ENCODE measurements at places on chromosomes 16 and 17.
A peak's percentile ranks its signal among the peaks of the same experiment; 100 is the strongest.

GRCh38 chr17:48910370-48910769 lies 2.2 kb downstream of the UBE2Z start:
- no peak for DNase-seq

- DNase-seq, result no peak
Observed at GRCh38 chr17:35257208-35257659, 14.4 kb downstream of the SLFN5 start.

GRCh38 chr16:50021544-50021943 lies 3.5 kb upstream of the CNEP1R1 start:
- DNase-seq, result peak; percentile 50

GRCh38 chr17:70454377-70454776 lies 285.0 kb downstream of the KCNJ2 start:
- no peak for DNase-seq

DNA sequence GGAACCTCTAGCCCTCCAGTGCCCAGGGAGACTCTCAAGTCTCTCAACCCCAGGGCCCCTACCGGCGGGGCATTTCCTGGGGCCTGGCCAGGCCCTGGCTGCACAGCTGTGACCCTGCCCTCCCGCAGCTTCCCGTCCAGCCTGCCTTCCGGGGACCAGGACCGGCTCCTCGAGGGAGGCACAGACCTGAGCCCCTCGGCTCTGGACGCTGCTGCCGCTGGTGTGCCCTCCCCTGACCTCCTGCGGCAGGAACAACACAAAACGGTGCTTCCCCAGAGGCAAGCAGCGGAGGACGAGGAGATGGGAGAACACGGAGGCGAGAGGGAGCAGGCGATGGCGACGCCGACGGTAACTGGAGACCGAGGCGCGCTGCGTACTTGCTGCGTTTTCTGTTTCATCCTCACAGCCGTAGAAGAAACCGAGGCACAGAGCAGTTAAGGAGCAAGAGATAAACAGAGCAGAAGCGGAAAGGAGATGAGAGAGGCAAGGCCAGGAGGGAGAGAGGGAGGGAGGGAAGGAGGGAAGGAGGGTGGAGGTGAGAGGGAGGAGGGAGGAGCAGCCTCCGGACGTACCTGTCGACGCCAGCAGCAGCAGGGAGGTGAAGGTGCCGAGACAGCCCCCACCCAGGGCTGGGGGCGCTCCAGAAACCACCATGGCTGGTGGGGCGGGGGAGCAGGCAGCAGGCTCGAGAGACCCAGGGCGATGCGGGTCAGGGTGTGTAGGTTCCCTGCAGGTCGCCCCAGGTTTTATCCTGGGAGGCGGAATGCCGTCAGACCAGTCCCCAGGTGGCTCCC lies at the start of gene PRSS22:
Gene PRSS22 (minus strand): TSS at position 720 of the 794 bp plus-strand sequence. CDS start 66 bp downstream, at position 654.
- no peak for DNase-seq

DNA sequence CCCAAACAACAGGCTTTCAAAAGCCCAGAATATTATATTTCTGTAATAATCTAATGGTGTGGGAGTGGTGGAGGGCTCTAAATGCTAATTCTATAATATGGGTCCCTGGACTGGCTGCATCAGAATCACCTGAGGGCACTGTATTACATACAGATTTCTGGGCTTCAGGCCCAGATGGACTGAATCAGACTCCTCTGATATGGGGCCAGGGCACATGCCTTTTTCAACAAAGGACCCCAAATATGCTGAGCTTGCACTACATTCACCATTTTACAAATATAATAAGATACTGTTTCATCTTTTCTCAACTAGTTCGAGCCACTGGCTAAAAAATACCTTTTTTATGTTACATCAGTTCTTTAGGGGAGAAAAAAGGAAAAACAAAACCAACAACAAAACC lies 309.7 kb downstream of the MAP2K6 start:
- no peak for DNase-seq

GRCh38 chr17:7580604-7581575 lies 1.5 kb downstream of the CD68 start:
- DNase-seq, result no peak

- no peak for DNase-seq
Observed at GRCh38 chr17:75615301-75615700, 17.9 kb upstream of the SMIM5 start.

GRCh38 chr16:2213817-2214718 lies 572 bp downstream of the PGP start:
- DNase-seq, result peak; percentile 51

DNA sequence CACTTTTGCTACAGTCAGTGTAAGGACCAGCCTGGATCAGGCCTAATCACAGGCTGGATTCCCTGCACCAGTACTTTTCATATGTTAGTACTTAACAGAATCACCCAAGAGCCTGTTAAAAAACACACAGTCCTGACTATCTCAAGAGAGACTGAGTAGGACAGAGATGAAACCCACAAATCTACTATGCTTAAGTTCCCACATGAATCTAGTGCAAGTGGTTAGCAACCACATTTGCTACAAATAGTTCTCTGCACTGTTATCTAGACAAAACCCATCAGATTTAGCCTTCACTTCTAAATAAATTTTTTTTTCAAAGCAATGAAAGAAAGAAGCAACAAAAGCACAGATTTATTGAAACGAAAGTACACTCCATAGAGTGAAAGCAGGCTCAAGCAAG lies 38.9 kb downstream of the SSH2 start:
- no peak for DNase-seq

DNA sequence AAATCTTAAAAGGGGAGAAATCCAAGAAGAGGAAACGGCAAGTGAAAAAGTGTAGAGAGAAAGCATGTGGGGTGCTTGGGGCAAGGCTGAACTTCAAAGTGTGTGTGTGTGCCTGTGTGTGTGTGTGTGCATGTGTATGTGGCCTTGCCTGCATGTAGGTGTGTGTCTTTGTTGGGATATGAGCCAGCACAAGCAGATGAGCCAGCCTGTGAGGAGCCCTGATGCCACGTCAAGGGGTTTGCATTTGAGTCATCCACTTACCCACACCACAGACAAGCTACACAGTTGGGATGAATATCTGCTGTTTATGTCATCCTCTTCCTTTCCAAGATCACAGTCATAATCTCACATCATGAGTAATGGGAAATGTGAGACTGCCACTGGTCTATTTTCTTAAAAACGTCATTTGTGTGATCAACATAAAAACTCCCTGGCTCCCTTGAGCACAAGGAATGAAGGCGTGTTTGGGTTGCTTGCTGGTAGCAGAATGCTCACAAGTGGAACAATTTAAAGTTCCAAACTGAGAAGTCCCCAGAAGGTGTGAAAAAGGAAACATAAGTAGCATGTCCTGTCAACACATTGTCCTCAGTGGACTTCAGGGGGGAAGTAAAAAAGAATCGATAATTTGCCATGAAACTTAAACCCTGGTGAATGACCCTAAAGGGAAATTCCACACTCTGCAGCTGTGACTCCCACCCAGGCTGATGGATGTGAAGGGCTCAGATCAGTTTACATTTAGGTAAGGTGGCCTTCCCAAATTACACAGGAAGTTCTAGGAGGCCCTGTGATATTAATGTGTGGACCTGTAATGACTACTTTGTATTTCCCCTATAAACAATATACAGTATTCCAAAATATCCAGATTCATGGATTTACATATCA lies 14.7 kb downstream of the KCTD19 start:
- no peak for DNase-seq

DNA sequence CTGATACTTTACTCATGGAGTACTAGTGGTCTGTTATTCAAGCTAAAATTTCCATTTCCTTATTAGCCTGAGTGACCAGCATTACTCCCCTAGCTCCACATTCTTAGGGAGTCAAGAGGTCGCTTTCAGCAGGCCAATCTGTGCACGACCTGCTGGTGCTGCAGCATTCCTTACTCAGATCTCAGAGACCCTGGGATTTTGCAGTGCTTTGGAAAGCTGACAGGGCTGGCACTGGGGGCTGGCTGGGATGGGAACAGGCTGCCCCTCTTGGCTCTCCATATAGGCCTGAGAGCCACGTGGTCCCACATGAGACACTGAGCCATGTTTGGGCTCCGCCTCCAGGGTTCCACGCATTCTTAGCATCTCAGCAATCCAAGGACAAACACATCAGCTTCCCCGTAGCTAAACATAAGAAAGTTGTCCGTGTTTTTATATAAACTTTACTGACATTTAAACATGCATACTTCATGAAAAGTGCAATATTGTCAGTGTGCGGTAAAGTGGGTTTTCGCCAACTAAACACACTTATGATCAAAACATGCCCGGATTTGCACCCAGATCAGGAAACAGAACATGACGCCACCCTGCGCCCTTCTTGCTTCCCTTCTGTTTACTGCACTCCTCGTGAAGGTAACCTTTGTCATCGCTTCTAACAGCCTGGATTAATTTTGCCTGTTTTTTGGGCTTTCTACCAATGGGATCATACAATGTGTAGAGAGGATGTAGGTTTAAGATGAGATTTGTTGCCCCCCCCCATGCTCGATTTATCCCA lies 254.5 kb upstream of the CACNG5 start:
- DNase-seq, result no peak

GRCh38 chr17:45368651-45369050 lies 51.8 kb upstream of the MAP3K14 start:
- no peak for DNase-seq

- no peak for DNase-seq
Observed at GRCh38 chr17:41107941-41108450, 2.8 kb downstream of the KRTAP4-9 start.

DNA sequence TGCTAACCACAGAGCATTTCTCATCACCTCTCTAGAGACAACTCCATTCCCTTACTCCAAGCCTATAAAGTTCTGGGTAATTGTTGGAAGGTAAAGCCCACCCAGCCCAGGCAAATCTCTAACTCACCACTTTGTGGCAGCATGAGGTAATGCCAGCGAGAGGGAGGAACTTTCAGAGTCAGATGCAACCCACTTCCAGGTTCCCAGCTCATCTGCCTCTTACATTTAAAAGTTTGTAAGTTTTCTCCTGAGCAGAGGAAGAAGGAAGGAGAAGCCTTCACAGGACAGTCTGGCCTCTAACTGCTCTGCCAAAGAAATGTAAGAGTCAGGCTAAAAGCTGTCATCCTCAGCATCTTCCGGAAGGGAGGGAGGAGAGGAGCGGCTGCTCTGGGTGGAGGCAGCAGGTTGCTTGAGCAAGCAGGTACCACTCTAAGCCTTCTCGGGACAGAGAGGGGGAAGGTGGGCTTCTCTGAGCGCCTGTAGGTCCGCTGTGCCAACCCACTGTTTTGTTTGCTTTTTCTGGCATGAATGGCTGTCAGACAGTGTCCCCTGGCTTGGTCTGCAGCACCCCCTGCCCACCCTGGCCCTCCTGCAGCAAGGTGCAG lies 1.0 kb downstream of the ZNF319 start:
- peak; percentile 82 for DNase-seq

- DNase-seq, result no peak
Observed at GRCh38 chr17:15782866-15783265, 50.8 kb downstream of the TBC1D26 start.

- no peak for DNase-seq
Observed at GRCh38 chr17:10337976-10338375, 34.8 kb downstream of the MYH13 start.

- no peak for DNase-seq
Observed at GRCh38 chr17:33138627-33139026, 147.0 kb downstream of the SPACA3 start.

GRCh38 chr17:53141731-53142130 lies 681.0 kb upstream of the KIF2B start:
- no peak for DNase-seq

- peak; percentile 47 for DNase-seq
Observed at GRCh38 chr16:24075931-24076716, 180.0 kb upstream of the CACNG3 start.

DNA sequence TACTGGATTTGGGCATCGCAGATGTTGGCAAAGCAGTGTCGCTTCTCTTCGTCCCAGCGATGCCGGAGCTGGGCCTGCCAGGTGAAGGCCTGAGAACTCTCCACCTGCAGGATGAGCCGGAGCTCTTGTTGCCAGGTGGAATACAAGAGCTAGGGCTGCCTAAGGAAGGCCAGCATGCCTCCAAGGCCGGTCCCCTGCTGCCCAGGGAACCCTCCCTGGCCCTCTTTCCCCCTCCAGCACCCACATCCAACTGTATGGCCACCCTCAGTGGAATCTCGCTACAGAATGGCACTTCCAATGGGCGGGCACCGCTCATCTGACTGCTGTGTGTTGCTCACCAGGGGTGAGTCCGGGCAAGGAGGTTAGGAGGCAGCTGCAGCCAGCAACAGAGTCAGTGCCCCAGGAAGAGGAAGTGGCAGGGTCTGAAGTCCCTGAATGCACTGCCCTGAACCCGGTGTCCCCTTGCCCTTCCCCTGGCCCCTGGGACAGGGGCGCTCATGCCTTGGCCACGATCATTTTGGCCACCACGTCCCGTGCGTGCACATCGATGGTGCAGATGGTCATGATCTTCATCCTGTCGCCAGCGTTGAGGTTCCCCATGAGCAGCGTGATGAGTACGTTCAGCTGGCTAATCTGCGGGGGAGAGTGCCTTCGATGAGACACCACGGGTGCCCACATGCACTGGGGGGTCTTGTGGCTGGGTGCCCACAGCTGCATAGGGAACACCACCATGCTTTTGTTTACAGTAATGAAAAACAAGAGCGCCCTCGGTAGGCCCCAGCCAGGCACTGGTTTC lies 75.8 kb downstream of the DNAH17 start:
- DNase-seq, result peak; percentile 37

GRCh38 chr16:73544826-73545225 lies 496.9 kb upstream of the ZFHX3 start:
- DNase-seq, result no peak

DNA sequence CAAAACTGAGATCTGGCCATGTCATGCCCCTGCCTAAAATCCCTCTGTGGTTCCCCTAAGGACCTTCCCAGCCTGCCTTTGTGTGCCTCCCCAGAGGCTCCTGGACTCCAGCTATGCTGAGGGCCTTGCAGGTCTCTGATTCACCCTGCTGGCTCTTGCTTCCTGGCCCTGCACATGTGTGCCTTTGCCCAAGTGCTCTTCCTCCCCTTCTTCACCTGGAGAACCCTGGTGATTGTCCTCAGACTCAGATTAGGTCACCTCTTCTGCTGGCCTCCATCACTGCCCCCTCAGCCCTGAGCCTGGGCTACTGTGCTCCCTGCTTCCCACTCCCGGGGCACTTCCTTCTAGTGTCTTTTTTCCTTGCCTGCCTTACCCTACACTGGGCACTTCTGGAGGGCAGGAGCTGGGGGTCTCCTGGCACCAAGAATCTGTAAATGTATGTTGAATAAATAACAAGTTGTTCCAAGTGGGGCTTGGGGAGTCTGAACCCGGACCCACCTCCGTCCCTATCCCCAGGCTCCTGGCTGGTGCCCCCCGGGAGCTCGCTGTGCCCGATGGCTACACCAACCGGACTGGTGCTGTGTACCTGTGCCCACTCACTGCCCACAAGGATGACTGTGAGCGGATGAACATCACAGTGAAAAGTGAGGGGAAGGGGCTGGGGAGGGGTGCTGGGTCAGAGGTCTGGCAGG lies 7.8 kb downstream of the ITGA3 start:
- no peak for DNase-seq

DNA sequence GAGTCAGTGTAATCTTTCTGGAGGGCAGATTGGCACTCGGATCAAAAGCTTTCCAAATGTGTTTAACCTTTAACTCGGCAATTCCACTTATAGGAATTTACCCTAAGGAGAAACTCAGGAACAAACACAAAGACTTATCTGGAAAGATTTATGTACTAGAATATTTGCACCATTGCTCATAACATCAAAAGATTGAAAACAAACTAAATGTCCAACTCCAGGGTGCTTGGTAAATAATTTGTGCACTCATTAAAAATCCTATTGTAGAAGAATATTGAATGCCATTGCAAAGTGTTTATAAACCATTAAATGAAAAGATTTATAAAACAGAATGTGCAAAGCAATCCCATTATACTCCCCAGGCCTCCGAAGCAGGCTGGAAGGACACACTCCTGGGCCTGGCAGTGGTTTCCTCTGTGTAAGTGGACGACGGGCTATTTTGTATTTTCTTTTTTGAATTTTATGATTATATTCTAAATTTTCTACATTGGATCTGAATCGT lies 18.7 kb upstream of the RBFOX3 start:
- no peak for DNase-seq

GRCh38 chr17:28712032-28712704 lies 480 bp upstream of the PROCA1 start:
- peak; percentile 95 for DNase-seq

All from NB4 (cell line).